NCI-H187 treated with DMSO at 0.1 percent for 48 hours (cell line): ENCODE measurements at places on chromosomes 11 and 22.

GRCh38 chr11:35157814-35158700 is 19.1 kb downstream of the CD44 start:
- DNase-seq = no peak

GRCh38 chr22:40789131-40789530 is 30.0 kb downstream of the SLC25A17 start:
- DNase-seq = no peak

- DNase-seq = no peak
Observed at GRCh38 chr11:31809857-31810778, 1.0 kb downstream of the PAX6 start.

DNA sequence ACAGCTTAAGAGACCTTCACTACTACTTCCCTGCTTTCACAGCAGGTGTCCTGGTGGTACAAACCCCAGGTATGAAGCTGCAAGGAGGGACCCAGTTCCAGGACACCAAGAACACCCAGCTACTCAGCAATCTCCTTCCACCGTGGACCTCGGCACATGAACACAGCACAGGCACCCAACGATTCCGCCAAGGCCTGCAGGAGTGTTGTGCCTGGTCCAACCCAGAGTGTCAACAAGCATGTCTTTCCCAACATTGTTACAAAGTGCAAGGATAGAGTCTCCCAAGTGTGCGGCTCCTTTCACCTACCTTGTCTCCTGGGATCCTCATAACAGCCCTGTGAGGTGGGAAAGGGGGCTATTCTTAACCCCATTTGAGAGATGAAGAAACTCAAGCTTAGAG is 11.8 kb downstream of the PATZ1 start:
- no peak for DNase-seq

- no peak for DNase-seq
Observed at GRCh38 chr11:133762538-133762937, 82.8 kb downstream of the SPATA19 start.

DNA sequence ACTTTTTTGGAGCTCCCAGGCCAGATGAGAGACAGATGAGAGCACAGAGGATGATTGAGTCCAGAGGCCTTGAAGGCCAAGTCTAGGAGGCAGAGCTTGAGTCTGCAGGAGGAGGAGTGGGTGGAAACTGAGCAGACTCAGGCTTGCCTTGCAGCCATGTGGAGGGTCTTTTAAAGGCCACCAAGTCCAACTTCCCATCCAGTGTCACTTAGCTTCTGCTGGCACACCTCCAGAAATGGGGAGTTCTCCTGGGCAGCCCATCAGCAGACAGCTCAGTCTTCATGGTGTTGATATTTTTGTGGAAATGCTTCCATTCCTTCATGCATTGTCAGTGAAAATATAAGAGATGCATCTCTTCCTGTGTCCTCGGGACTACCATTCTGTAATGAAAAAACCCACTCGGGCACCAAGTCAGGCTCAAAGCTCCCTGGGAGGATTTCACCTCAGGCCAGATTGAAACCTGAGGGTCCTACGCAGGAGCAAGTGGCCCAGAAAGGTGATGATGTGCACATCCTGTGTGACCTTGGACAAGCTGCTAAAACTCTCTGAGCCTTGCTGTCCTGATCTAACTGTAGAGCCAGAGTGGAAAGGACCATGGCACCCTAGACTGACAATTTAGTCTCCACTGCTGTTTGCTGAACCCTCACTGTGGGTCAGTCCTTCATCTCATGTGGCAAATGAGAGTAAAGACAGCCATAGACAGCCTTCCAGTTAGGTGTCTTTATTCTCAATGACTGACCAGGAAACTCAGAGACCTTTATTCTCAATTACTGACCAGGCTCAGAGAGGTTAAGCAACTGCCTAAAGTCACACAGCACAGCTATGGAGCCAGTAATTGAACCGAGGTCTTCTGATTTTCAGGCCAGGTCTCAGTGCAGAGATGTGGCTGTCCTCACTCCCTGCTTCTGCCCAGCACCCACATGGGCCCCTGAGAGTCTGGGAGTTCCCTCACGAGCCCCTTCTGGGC is 2.9 kb upstream of the LRRC32 start:
- no peak for DNase-seq

GRCh38 chr11:100188137-100188783 is 498.8 kb upstream of the ARHGAP42 start:
- DNase-seq = no peak

DNA sequence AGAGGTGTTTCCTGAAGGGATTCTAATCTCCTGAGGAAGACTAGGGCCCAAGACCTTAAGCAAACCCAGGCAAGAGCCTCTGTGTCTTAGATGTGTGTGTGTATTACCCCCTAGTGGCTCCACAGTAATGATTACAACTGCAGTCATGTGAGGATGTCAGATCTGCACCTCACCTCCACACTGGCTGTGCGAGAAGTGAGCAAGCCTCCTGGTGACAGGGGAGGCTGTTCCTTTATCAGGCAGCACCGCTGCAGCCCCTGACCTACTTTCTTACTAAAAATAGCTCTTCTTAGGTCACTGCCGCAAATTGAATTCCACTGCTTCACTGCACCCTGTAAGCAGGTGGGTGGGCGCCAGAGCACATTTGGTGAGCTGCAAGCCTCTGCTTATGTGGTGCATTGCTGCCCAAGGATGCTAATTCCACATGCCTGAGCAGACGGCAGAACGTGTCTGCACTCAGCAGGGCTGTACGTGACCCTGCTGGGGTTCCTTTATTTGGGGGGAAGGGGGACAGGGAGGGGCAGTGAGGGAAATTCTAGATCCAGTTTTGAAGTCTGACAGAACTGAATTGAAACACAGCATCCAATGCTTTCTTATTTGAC is 112.4 kb downstream of the KCNC1 start:
- no peak for DNase-seq

DNA sequence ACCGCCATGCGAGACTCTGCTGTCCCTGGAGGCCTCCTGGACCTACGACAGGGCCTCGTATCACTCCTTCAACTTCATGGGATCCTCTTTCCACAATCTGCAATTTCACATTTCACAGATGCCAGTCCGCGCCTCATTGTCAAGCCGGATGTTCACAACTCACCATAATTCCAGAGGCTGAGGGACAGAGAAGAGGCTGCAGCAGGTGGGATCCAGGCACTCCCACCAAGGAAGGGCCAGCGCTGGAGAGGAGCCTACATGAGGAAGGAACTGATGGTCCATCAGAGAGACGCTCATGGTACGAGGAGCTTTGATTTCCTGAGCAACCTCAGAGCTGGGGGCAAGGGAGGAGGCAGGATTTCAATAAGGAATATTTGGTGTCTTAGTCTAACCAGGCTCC is 495.0 kb downstream of the BRD1 start:
- no peak for DNase-seq

GRCh38 chr11:111170761-111171379 is 74.7 kb upstream of the POU2AF2 start:
- no peak for DNase-seq

GRCh38 chr22:46065691-46066454 is 84.5 kb upstream of the PPARA start:
- no peak for DNase-seq

DNA sequence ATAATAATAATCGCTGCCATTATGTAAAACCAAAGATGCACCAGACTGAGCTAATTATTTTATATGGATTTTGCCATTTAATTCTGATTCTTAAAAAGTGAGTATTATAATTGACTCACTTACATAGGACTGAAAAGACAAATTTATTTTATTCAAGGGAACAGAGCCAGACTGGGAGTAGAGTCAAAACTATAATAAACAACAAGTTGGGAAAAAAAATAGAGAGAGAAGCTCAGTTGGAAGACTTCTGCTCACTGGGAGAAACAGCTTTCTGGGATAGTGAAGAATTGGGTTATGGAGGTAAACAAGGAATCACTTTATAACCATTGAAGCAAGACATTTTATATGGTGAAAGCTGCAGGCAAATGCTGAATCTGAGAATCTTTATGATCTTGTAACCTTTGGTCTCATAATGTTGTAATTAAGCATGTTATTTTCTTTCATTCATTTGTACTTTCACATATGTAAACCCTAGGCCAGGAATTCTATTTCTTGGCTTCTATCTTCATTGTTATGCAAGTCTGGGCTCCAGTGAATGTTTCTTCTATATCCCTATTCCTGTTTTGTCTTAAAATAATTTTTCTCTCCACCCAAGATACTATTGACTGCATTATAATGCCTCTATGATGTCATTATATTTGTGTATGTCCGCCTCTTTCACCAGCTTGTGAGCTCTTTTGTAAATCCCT is 725.3 kb upstream of the CCDC179 start:
- DNase-seq = no peak

DNA sequence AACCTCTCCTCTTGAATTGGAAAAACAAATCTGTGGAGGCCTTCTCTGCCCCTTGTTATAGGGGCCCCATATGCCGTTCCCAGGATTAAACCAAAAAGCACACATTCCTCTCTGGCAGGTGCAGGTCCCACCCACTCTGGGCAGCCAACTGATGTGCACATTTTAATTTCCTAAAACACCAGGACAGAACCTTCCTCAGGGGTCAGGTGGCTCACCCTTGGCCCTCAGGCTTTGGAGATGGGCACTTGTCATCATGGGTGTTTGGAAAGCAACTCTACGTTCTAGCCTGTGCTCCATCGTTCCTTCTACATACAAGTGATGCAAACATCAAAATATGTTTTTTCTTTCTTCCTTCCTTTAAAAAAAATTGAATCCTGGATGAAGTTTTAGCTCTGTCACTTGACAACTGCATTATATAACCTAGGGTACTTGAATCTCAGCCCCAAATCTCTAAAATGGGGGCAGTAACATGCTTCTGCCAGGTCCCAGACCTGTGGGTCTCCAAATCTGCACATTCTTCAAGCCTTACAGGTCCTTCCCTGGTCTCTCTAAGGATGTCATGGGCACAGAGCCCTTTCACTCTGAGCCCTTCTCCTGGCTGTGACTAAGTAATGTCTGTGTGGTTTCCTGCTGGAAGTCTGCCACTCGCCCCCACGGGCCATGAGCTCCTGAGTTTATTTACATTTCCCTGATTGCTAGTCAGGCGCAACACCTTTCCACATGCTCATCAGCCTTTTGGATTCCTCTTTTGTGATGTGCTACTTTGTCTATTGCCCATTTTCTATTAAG is 43.8 kb downstream of the KCNQ1OT1 start:
- DNase-seq = no peak
